Frontal cortex (tissue), 4 donors: ENCODE measurements at places on chromosomes 7 and 10.

GRCh38 chr10:52769966-52770365 is 2.6 kb downstream of the MBL2 start:
- no peak for DNase-seq

DNA sequence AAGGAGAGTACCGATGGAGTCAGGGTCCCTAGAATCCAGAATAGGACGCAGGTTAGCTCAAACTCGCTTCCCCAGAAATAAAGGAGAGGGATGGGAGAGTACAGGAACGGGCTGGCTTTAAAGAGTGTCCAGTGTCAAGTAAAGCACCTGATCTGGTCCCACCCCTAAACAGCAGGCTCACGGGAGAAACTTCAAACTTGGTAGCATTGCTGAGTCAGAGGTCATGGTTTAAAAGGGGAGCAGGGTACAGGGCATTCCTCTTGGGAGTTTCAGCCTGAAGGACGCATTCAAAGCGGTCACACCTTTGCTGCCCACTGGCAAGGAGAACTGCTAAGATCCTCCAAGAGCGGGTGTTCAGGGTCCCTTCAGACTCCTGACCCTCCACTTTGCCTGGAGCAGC is 140.7 kb downstream of the GLI3 start:
- DNase-seq, result no peak

DNA sequence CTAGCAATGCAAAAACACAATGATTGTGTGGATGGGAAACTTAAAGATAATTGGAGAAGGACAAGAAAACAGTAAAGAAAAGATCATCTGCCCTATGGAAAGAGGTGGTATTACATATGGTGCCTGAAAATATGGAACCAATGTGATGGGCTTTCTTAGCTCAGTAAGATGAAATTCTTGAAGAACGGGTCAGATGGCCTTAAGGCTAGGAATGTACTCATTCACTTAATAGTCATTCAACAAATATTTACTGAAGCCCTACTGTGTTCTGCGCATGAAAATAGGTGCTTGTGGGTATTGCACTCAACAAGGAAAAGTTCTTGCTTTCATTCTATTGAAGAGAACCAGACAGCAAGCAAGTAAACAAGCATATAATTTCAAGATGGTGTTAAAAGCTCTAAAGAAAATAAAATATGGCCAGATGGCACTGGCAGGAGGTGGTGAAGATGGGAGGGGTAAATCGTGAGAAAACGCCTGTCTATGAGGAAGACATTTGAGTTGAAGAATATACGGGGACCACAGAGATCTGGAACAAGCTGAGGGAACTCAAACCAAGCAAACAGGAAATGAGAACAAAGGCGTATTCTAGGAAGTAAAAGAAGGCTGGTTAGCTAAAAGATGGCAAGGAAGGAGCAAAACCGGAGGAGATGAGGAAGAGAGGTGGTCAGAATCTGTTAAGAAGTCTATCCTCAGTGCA is 179.7 kb downstream of the ANK3 start:
- no peak for DNase-seq

DNA sequence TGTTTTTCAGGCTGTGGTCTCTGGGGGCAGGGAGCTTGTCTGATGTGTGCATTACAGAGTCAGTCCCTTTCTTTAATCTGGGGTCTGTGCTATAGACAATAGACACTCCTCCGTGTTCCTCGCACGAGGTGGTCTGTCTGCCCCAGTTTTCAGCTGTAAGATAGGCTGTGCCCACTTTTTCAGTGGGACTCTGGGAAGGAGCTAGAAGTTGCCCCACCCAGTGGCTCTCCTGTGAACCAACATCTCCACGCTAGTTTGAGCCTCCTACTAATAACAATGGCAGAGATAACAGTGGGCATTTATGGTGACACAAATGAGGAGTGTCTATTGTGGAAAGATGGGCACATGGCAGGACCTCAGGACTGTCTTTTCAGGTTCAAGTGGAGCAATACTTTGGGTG is 44.0 kb downstream of the ADRB1 start:
- no peak for DNase-seq

- no peak for DNase-seq
These were observed 34.9 kb upstream of the LEP start for GRCh38 chr7:128206017-128206746.

- DNase-seq, result no peak
These were observed 125.4 kb downstream of the ITIH5 start for GRCh38 chr10:7541137-7542087.

DNA sequence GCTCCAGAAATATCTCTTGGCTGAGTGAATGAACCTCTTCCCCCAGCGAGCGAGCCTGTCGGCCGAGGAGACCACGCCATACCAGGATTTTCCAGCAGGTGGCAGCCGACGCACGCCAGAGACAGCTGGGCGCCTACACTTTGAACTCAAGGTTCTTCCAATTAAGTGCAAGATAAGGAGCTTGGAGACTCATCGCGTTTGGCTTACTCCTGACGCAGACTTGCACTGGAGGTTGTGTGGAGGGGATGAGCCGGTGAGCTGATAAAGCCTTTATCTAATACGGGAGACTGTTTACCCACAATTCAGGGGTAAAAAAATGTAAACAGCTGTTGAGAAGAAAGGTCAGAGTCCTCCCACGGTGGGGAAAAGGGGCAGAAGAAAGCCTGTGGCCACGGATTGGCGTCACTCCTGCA is 45.9 kb upstream of the EMX2 start:
- peak; percentile 76 for DNase-seq

DNA sequence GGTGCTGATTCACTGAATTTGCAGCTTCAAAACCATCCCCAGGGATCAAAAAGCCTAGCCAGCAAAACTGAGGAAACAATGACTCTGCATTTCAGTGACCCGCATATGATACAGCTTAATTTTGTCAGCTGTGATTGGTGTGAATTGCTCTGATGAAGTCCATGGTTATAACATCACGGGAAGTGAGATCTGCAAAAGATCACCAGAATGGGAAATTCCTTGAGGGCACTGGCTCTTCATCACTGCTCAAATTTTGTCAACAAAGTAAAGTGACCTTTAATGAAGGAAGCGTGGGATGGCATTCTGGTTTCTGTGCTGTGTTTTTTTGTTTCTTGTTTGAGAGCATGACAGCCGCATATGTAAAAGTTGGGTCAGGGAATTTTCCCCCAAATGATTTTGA is 745.9 kb downstream of the GATA3 start:
- no peak for DNase-seq

DNA sequence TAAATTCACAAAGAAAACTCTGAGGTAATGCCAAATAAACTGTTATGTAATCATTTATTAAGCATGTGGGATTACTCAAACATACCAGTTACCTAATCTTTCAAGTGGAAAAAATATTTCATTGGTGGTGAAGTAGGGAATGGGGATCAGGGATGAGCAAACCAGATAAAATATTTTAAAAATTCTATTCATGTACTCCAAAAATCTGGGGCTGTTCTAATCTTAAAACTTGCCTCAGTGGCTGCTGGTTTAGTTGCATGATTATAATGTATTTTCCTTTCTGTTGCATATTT is 19.5 kb downstream of the LMOD2 start:
- no peak for DNase-seq

DNA sequence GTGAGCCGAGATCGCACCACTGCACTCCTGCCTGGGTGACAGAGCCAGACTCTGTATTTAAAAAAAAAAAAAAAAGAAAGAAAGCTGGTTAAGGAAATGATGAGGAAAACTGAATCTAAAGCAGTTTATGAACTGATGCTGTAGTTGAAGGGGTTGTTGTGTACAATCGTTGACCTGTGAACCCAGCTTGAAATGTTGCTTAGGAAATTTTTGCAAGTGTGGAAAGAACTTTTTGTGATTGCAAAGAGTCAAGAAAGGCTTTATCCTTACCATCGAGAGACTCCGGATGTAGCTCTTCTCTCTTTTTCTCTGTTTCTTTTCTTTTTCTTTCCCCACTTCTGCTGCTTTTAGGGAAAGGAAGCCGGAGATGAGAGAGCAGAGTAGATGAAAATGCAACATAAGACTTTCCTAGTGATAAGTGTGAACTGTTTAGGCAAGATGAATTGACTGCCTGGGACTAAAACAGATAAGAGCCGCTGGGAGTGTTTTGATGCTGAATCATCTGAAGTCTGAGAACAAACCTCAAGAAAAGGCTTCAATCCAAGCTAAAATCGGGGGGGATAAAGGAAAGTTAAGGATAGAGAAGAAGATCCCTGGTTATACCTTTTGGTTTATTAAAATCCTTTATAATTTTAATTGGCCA is 69.0 kb downstream of the TAF3 start:
- DNase-seq, result no peak

DNA sequence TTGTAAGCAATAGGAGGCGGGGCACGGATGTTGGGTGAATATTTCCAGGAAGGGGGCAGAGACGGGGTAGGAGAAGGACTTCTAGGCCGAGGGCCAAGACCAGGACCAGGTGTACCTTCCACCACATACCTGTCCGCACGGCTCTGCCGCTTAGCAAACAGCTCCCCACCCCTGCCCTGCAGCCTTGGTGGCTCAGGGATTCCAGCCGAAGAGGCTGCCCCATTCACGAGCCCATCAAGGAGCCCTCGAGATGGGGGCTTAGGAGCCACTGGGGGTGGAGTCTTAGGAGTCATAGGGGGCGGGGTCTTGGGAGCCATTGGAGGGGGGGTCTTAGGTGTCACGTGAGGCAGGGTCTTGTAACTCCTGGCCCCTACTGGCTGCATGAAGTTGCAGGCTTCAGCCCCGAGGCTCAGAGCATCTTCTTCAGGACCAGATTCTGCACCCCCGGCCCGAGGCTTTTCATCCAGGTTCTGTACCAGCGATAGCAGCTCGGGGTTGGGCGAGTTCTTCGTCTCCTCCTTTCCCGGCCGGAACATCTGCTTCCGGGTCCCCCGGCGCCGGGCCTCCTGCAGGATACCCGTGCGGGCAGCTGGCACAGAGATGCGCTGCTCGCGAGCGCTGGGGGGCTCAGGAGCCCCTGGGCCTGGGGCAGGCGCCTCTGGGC is 6.1 kb upstream of the MYOZ1 start:
- peak; percentile 50 for DNase-seq

DNA sequence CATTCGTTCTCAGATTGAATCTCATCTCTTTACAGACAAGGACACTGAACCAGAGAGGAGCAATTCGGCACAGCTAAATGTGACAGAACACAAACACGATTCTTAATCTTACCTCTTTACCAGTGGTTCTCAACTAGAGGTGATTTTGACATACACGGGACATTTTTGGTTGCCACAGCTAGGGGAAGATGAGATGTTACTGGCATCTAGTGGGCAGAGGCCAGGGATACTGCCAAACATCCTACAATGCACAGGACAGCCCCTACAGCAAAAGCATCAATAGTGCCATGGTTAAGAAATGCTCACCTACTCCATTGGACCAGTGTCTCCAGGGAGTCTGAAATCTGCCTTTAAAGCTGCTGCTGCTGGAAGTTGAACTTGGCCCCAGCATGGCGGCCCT is 27.3 kb downstream of the PDE1C start:
- no peak for DNase-seq

GRCh38 chr10:67695555-67695954 is 440 bp downstream of the CTNNA3 start:
- no peak for DNase-seq

DNA sequence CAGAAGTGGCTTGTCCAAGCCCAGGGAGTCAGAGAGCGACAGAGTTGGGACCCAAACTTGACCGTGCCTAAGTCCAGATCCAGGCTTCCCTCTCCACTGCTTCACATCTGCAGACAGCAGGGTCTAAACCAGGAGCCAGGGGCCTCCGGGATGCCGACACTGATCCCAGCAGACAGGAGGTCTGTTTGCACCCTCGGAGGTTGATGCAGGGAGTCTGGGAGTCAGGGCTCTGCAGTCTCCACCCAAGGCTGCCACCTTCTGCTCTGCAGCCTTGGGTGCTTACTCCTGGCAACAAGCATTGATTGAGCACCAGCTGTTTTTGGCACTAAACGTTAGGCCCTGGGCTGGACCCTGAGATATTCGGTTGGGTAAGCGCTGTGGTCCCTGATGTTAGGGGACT is 21.0 kb downstream of the ELFN1 start:
- no peak for DNase-seq

- DNase-seq, result no peak
These were observed 49.7 kb downstream of the ZMYND11 start for GRCh38 chr10:184911-185310.

DNA sequence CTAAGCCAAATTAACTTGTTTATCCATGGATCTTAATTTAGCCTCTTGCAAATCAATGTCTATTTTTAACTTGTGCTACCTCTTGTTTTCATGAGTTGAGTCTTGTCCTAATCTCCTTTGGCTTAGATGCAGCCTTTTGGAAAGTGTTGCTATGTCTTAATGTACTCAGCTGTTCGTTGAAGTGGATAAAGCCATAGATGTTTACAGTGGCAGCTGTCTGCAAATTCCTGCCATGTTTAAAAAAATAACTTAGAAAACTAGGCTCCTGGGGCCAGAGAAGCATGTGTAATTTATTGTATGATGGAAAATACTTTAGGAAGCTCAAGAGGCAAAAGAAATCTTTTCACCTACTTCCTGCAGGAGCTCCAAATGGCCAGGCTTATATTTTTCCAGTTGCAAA is 253.1 kb upstream of the RHOBTB1 start:
- DNase-seq, result no peak

- DNase-seq, result no peak
These were observed 29.7 kb downstream of the PIP4K2A start for GRCh38 chr10:22684699-22685098.

- DNase-seq, result no peak
These were observed 48.7 kb upstream of the AGMO start for GRCh38 chr7:15610503-15610902.

GRCh38 chr10:17497446-17498030 is 43.1 kb upstream of the ST8SIA6 start:
- DNase-seq, result no peak

- no peak for DNase-seq
These were observed 272.3 kb downstream of the PTPRN2 start for GRCh38 chr7:158315326-158315725.
